M059J (cell line): ENCODE measurements at places on chromosomes 12 and 14. TPM values are rescaled to one million over a fixed set of nuclear protein-coding genes. Genes with fewer than 3 reads are reported as not detected.

The ANO6 gene
- total RNA-seq, result 39.9 and 64.2 TPM in 2 replicates

The CLEC6A gene
- total RNA-seq, result not detected in 2 replicates

The GARIN6 gene
- not detected in 2 replicates for total RNA-seq

The RNASE8 gene
- total RNA-seq, result not detected in 2 replicates

The MMP14 gene
- total RNA-seq, result 251 and 313 TPM in 2 replicates

The TEAD4 gene
- total RNA-seq, result 12.3 and 16.5 TPM in 2 replicates

The EPYC gene
- total RNA-seq, result 0.17 TPM in 1 of 2 replicates, not detected in the other

The CD4 gene
- total RNA-seq, result not detected in 2 replicates

The CCDC38 gene
- total RNA-seq, result not detected in 2 replicates

The BCAT1 gene
- total RNA-seq, result 31.2 and 33.7 TPM in 2 replicates

The LACRT gene
- total RNA-seq, result not detected in 2 replicates

The FAM186B gene
- total RNA-seq, result 0.07 TPM in 1 of 2 replicates, not detected in the other

The KCNJ8 gene
- not detected in 2 replicates for total RNA-seq

The ZBTB42 gene
- total RNA-seq, result 3.3 and 4.1 TPM in 2 replicates

The KSR2 gene
- 0.20 and 0.30 TPM in 2 replicates for total RNA-seq

The ITGB7 gene
- not detected in 2 replicates for total RNA-seq

The LRRC9 gene
- total RNA-seq, result not detected in 2 replicates

The SLC25A47 gene
- not detected in 2 replicates for total RNA-seq

The LRTM2 gene
- total RNA-seq, result 0.07 TPM in 1 of 2 replicates, not detected in the other

The KRT71 gene
- total RNA-seq, result not detected in 2 replicates

The IFNG-AS1 gene
- total RNA-seq, result not detected in 2 replicates

The MYF5 gene
- total RNA-seq, result not detected in 2 replicates

The MGAT4C gene
- not detected in 2 replicates for total RNA-seq

The RNU4-1 gene
- total RNA-seq, result under 0.01 TPM in 1 of 2 replicates, not detected in the other

The NDUFA9 gene
- 74.1 and 111 TPM in 2 replicates for total RNA-seq

The KLHL33 gene
- not detected in 2 replicates for total RNA-seq

The PLCZ1 gene
- not detected in 2 replicates for total RNA-seq

The CISTR gene
- total RNA-seq, result not detected in 2 replicates

The MANSC4 gene
- total RNA-seq, result not detected in 2 replicates

The KHNYN gene
- total RNA-seq, result 12.9 and 18.4 TPM in 2 replicates

The PITPNM2 gene
- 1.2 and 2.9 TPM in 2 replicates for total RNA-seq

The TAS2R20 gene
- total RNA-seq, result 0.07 TPM in 1 of 2 replicates, not detected in the other

The KLRB1 gene
- total RNA-seq, result not detected in 2 replicates

The KCNA5 gene
- total RNA-seq, result not detected in 2 replicates

The KRT5 gene
- total RNA-seq, result not detected in 2 replicates

The CIROP gene
- total RNA-seq, result not detected in 2 replicates

The GUCY2C gene
- not detected in 2 replicates for total RNA-seq

The DPY19L2 gene
- 3.7 and 11.3 TPM in 2 replicates for total RNA-seq

The DAO gene
- total RNA-seq, result not detected in 2 replicates
